AG10803 (cell line): ENCODE measurements at places on chromosomes 16 and 17.

DNA sequence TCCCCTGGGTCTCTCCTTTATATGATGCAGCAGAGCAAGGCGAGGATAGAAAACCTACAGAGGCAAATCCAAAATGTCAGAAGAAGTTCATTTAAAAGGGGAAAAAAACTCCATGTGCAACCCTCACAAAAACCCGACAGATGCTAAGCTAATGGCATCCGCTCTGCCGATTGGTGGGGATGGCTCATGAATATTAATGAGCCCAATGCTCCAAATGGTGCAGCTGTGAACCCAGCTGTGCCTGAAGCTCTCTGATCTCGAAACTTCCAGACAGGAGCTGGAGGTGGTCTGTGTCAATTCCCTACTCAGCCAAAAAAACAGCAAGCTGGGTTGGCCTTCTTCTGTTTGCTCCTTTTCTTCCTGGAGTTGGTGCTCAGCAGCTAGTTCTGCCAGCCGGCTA, 15.5 kb downstream of the SNX11 start:
- DNase-seq: no peak

GRCh38 chr17:50828508-50829170, 6.7 kb upstream of the WFIKKN2 start:
- DNase-seq: no peak

- no peak for DNase-seq
Measured at GRCh38 chr16:73216932-73217331, 169.0 kb upstream of the ZFHX3 start.

GRCh38 chr17:1930337-1930645, 94.8 kb downstream of the RTN4RL1 start:
- DNase-seq: no peak

- no peak for DNase-seq
Measured at GRCh38 chr16:89090669-89091426, 2.8 kb upstream of the ACSF3 start.

DNA sequence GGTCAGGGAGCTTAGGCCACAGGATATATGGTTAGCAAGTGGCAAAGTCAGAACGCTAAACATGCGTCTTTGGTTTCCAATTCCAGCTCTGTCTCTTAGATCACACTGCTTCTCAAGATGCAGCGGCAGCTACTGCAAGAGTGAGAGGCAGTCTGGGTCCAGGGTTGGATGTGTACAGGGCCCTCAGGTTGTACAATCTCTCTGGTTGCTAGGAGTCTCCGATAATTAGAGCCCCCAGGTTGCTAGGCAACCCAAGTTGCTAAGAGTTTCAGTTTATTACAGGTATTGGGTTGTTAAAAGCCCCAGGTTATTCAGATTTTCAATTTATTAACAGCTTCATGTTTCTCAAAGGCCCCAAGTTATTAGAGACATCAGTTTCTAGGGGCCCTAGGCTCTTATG, 15.5 kb upstream of the SPACA3 start:
- DNase-seq: no peak
